Stimulated activated CD8-positive, alpha-beta memory T cell treated with anti-CD3 and anti-CD28 coated beads, Interleukin-2, amount 100 ng/mL, for 1 hour (primary cell): ENCODE measurements at places on chromosomes 13 and 19.

DNA sequence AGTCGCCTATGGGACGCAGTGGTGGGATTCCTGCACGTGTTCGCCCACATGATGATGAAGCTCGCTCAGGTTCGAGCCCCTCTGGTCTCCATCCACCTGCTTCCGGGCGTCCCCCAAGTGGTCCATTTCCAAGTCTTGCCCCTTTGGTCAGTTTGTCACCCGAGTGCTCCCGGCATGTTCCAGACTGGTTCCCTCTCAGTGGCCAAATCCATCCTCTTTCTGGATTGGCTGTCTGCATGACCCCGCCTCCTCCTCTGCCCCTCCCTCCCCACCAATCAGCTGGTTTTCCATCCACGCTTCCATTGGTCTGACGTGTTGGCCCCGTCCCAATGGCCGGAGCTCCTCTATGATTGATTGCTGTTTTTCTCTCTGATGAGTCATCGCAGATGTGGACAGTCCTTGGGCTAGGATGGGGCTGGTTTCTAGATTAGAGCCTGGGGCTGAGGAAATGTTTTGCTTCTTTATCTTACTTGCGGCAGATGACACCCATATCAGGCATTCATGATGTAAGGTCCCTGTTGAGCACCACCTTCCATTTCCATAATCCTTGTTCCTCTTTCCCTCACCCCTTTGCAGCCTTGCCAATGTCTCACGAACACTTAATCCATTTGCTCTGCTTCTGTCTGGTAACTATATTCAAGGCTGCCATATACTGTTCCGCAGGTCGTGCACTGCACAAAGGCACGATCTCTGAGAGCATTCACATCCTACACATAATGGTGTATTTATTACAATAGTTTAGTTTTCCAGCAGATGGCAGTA lies 73.8 kb downstream of the MAP4K1 start:
- DNase-seq, result no peak

DNA sequence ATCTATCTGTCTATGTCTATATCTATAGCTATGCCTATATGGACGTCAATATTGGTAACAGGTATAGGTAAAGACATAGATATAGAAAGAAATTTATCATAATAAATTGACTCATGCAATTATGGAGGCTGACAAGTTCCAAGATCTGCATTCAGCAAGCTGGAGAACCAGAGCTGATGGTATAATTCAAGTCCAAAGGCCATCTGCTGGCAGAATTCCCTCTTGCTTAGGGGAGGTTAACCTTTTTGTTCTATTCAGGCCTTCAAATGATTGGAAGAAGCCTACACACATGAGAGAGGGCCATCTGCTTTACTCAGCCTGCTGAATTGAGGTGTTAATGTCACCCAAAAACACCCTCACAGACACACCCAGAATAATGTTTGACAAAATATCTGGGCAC lies 10.8 kb downstream of the RASL11A start:
- no peak for DNase-seq

- DNase-seq, result no peak
Observed at GRCh38 chr13:52156724-52157261, 2.6 kb downstream of the NEK3 start.

GRCh38 chr13:96652506-96652905 lies 341.8 kb downstream of the OXGR1 start:
- no peak for DNase-seq

DNA sequence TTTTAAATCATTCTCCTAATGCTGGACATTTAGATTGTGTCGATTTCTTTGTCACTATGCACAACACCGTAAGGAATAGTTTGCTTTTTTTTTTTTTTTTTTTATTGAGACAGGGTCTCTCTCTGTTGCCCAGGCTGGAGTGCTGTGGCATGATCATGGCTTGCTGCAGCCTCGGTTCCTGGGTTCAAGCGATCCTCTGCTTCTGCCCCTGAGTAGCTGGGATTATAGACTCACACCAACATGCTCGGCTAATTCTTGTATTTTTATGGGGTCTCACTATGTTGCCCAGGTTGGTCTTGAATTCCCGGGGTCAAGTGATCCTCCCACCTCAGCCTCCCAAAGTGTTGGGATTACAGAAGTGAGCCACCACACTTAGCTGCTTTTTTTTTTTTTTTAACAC lies 86.5 kb downstream of the RYR1 start:
- DNase-seq, result no peak

GRCh38 chr13:45737571-45738017 lies 35.5 kb downstream of the CBY2 start:
- no peak for DNase-seq

- no peak for DNase-seq
Observed at GRCh38 chr13:22432690-22433089, 748.1 kb upstream of the SGCG start.

DNA sequence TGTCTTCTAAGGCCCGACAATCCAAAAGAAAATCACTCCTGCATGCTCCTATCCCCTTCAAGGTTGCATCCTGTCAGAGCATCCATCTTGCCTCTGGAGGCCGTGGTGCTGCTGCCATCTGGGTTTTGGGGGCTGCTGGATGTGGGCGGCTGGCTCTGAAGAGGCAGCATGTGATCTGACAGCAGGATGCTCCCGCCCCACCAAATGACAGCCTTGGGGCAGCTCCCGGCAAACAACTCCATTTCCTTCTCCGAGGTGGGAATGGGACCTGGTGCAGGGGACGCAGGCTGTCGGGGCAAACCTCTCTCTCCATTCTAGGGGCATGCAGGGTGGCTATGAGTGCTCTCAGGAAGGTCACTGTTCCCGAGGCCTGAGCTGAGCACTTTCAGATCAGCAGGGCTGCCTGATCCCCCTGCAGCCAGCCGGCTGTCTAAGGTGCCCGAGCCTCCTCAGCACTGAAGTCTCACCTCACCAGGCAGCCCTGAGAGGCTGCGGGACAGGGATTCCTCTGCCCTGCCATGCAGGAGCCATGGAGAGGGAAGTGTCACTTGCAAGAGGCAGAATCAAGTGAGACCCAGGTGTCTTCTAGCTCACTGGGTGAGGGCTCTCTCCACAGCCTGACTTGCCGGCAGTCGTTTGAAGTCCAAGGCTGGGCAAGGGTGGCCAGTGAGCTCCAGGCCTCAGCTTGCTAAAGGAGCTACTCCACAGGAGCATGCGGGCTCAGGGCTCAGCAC lies 28.8 kb downstream of the TSSK6 start:
- no peak for DNase-seq

DNA sequence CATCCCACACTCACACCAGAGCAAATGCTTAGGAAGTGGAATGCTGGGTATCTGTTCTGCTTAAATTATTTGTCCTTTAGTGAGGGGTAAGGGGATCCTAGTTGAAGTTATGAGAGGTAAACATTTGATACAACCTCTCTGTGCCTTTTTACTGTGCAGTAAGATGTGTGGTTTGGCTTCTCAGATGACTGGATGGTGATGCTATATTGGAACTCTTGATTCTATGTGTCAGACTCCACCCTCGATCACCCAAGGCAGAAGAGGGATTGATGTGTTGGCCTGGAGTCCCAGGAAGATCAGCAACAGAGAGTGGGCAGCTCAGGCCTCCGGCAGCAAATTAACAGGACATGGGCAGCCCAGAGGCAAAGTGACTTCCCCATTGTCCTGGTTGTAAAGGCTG lies 66.7 kb downstream of the SIPA1L3 start:
- no peak for DNase-seq

DNA sequence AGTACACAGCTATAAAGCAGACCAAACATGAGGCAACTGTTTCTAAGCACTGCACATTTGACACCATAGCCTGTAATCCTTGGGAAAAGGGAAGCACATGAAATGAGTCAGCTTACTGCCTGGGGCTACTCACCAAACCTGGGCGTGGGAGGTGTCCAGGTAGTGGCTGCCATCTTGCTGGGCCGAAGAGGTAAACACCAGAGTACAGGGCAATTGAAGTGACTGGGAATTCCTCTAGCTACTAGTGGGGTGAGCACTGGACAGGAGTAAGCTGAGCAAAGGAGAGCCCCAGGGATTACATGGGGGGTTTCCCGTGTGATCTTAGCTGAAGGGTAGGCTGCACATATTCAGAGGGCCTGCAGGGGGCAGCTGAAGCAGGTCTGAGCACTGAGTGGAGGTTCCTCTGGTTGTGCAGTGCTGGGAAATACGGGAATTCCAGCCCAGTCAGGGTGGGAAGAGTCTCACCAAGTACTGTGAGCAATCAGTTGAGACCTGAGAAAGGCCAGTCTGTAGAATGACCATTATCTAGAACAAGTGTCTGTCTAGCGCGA lies 140.5 kb downstream of the SLC7A1 start:
- DNase-seq, result no peak

DNA sequence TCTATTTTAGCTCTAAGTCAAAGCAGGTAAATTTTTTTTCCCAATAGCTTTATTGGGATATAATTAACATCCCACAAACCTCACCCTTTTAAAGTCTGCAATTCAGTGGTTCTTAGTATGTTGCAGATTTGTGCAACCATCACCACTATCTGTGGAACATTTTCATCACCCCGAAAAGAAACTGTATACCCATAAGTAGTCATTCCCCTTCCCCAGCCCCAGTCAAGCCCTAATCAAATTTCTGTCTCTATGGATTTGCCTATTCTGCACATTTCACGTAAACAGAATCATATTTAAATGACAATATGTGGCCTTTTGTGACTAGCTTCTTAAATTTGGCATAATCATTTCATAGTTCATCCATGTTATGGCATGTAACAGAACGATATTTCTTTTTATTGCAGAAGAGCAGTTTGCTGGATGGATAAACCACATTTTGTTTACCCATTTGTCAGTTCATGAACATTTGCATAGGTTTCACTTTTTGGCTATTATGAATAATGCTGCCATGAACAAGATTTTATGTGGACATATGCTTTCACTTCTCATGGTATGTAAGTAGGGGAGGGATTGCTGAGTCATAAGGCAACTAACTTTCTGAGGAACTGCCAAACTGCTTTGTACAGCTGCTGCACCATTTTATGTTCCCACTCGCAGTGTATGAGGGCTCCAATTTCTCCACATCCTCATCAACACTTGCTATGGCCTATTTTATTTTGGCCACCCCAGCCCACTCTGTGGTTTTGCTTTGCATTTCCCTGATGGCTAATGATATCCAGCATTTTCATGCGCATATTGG lies 10.9 kb downstream of the SLC46A3 start:
- no peak for DNase-seq
